ENCODE measurements at places on chromosomes 12 and 14. TPM values are rescaled to one million over a fixed set of nuclear protein-coding genes. Genes with fewer than 3 reads are reported as not detected.
A peak's percentile ranks its signal among the peaks of the same experiment; 100 is the strongest.

Gene ZNF84
- total RNA-seq, result 24.6 TPM

- DNase-seq, result no peak
Observed at GRCh38 chr12:87217491-87217890, 811.7 kb downstream of the C12orf50 start.

DNA sequence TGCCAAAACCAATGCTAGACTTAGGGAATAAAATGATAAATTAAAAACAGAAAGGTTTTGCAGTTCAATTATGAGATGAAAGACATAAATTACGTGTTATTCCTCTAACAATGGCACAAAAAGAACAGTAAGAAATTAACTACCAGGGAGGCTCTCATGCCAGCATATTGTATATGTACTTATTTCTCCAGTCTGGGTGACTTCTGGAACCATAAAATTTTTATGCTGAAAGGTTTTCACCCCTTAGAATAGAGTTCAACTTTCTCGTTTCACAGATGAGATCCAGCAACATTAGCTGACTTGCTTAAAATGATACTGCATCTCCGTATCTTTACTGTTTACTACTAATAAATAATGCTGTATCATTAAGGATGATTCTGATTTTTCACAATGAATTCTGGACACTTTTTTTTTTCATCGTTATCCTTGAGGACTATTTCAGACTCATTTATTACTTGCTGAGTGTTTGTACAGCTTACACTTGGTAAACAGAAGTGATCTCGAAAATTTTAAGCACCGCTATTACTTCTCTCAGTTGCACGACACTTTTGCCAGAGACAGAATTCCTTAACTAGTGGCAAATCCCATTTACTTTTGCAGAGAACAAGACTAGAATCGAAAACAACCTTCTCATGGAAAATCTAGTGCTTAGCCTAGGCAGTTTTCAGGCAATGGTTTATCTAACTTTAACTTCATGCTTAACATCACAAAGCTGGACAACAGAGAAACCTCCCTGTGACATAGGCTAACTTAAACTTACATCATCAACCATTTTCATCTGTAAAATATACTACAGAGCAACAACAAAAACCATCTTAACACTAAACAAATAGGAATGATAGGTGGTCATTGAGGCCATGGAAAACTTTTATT is 2.7 kb downstream of the RSRC2 start:
- DNase-seq, result no peak

DNA sequence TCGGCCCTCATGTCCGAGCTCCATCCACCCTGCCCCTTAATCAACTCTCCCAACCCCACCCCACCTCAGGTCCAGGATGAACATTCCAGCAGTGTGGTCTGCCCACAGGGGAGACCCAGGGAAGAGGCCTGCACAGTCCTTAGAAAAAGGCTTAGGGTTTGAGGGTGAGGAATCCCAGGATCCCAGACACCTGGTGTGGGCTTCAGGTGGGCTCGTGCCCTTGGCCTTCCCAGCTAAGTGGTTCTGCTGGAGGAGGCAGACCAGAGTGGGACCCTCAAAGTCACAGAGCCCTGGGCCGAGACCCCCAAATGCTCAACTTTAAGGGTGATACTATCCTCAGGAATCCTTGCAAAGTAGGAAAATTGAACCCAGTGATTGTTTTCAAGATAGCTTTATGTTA is 25.4 kb upstream of the PPP2R5C start:
- DNase-seq, result peak; percentile 69

All from vagina (tissue), 2 donors.